ENCODE measurements at places on chromosomes 6 and 20.

- no peak for DNase-seq
Observed at GRCh38 chr6:73180076-73180738, 45.1 kb downstream of the KHDC1L start.

DNA sequence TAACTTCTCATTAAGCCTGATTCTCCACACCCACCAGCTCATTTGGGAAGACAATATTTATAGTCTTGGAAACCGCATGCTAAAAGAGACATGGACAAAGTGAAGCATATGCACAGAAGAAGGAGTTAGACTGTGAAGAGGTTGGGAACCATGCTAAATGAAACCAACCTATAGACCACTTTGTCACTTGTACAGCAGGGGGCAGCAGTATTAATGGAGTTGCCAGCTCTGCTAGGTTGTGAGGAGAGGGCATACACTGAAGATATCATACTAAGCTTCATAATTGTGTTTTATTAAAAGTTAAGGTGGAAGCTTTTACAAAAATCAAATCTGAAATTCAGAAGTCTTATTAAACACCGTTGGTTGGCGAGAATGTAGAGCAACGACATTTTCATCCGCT is 38.3 kb upstream of the HMGCLL1 start:
- DNase-seq = no peak

DNA sequence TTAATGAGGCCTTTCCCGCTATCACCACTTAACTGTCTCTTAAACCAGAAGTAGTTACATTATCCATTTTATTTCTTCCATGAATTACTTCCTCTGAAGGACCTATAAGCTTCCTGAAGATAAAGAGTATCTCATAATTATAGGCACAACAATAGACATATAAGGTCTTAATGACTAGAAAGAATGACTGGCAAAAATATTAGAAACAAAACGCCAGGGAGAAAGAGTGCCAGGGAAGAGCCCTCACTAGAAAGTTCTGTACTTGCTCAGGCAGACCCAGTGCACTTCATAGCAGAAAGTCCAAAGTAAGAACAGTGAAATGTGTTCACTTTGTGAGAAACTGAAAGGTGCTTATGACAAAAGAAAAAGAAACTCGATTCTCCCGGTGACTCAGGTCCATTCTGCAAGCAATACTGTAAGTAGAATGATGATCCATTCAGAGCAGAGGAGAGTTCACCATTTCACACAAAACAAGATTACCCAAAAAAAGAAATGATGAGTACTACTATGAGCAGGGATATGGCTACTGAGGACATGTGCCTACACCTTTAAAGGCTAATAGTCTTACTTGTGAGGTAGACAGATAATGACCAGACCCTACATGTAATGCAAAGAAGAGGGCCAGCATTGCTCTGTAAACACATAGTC is 5.5 kb downstream of the ZNF334 start:
- DNase-seq = no peak

DNA sequence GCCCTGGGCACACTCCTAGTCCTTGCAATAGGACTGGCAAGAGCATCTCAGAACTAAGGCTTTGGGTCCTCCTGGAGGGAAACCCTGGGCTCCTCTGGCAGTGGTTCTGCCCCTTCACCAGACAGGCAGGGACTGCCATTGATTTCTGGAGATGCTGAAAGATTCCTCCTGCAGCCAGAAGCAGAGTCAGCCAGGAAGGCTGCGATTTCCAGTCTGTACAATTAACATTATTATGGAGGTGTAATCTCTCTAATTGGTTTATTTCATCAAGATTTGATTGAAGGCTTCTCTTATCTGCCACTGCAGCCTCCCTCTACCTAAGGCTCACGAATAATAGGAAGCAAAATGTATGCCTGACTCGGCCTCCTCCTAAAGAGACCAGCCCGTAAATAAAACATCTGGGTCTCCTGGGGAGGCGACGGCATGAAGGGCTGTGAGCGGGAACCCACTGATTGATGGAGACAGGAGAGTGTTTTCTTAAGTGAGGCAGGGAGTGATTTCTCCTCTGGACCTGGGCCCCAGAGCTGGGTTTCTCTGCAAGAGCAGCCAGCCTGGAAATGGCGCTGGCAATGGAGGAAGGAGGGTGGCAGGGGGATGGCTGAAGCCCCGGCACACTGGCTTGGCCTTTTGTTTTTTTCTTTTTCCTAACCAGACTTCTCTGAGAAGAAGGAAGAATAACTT is 689.6 kb downstream of the DHX35 start:
- no peak for DNase-seq

DNA sequence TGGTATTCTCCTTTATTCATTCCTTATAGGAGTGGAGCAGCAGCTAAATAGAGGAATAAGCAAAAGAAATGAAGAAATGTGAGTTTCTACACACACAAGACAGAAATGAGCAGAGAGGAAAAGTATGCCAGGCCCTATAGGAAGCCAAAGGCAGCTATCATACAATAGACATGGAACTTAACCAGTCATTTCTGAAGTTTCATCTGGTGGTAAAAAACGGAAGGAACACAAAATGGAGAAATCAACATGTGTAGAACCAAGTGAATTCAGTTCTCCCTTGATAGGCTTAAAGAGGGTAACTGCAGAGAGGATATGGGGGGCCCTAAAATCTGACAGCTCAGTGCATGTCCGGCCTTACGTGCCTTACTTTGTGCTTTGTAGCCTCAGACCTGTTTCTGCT is 44.6 kb downstream of the TSBP1 start:
- no peak for DNase-seq

- DNase-seq = no peak
Observed at GRCh38 chr6:36600564-36601146, 6.5 kb downstream of the SRSF3 start.

- no peak for DNase-seq
Observed at GRCh38 chr6:158073776-158074175, 92.1 kb downstream of the SYNJ2 start.

DNA sequence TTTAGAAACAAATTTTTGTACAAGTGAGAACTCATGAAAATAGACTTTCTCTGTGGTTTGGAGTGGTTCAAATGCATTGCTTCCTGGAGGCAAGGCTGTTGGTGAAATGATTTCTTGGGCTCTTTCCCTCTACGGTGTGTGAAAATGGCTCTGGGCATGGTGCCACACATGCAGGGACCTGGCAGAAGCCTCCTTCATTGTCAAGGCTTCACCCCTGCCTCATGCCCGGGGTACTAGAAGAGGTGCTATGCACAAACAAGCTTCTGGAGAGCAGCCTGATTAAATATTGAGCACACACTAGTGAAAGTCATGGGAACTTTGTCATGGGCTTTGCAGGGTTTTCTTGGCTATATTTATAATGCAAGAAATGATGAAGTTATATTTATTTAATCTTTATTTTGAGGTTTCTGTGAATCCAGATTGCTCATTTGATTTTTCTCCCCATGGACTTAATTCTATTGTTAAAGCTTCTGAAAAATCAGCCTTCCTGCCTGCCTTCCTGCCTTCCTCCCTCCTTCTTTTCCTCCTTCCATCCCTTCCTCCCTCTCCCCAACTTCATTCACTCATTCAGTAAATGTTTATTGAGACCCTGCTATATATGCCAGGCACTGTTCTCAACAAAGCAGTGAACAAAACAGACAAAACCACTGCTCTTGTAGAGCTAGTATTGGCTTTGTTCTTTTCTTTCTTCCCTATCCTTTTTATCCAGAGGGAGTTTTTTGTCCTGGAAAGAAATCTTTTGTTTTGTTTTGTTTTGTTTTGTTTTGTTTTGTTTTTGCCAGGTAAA is 21.0 kb downstream of the C6orf89 start:
- DNase-seq = no peak

- DNase-seq = no peak
Observed at GRCh38 chr6:136067731-136068341, 182.3 kb downstream of the MTFR2 start.

GRCh38 chr6:12361042-12361765 is 71.0 kb downstream of the EDN1 start:
- DNase-seq = no peak

DNA sequence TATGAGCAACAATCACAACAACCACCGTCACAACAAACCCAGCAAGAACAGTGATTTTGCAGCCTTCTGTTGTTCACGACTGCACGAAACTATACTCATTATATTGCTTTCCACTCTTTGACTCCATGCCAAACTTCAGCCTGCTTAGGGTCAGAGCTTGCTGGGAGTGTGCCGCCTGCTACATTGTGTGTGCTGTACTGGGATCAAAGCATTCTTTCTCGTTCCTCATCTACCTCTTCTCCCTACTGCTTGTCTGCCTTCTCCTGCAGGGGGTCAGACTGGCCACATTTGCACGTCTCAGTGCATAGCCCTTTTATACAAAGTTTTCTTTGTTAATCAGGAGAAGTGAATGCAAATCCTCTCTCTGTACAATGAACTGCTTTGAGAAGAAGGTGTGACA is 401.6 kb upstream of the CITED2 start:
- no peak for DNase-seq

GRCh38 chr20:35643045-35643444 is 21.7 kb downstream of the CPNE1 start:
- no peak for DNase-seq

GRCh38 chr20:47740121-47740861 is 45.0 kb downstream of the SULF2 start:
- no peak for DNase-seq

DNA sequence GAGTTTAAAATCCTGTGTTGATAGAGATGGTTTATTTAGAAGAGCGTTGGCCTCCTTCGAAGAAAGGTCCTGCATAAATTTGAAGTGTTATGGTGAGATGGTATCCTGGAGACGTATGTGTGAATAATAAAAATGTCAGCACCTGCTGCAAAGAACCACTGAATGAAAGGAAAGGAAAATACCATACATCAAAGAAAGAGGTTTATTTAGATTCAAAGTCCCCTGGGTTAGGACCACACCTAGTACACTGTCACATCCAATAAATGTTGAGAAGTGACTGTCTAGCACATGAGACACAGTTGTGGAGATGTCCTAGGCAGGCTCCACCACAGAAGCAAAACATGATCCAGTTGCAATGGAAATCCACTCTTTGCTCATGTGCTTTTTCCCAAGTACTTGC is 214.7 kb downstream of the PAX1 start:
- no peak for DNase-seq

GRCh38 chr6:12012038-12012557 is at the start of gene HIVEP1:
TSS of gene HIVEP1 (plus strand) at chr6:12012312. CDS start at chr6:12015629, 3,317 bp downstream.
- DNase-seq = no peak

GRCh38 chr20:313948-314347 is 11.4 kb upstream of the SOX12 start:
- no peak for DNase-seq

DNA sequence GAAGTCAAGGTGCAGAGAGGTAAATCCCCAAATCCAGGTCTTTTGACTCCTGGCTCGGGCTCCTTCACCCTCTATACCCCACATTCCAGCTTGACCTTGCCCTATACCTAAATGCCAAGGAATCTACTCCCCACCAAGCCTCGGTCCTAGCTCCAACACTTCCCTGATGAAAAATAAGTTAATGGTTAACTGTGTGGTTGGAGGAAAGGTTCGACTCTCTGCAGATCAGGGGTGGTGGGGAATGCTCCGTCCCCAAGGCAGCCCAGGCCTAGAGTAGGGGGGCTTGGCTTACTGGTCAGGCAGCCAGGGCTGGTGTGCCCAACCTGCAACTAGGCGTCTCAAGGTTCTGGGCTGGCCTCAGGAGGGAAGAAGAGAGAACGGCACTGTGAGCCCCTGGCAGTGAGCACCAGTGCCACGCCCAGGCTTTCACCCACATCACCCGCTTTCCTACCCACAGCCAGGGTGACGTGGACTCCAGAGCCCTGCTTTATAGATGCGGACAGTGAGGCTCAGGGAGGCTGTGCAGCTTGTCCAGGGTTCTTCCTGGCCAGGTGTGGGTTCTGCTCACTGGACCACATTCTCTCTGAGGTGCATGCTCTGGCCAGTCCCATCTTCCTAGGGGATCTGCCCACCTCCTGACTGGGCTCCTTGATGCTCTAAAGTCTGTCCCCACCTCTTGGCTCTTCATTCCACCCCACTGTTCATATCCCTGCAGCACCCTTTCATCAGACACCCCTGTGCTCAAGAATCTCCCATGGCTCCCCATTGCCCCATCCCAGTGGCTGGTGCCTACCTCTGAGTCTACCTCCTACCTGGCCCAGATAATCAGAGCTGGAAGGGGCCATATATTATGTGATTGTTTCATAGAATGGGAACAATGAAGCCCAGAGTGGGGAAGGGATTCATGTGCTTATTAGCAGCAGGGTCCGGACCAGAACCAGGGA is 8.2 kb downstream of the SPDEF start:
- DNase-seq = no peak

DNA sequence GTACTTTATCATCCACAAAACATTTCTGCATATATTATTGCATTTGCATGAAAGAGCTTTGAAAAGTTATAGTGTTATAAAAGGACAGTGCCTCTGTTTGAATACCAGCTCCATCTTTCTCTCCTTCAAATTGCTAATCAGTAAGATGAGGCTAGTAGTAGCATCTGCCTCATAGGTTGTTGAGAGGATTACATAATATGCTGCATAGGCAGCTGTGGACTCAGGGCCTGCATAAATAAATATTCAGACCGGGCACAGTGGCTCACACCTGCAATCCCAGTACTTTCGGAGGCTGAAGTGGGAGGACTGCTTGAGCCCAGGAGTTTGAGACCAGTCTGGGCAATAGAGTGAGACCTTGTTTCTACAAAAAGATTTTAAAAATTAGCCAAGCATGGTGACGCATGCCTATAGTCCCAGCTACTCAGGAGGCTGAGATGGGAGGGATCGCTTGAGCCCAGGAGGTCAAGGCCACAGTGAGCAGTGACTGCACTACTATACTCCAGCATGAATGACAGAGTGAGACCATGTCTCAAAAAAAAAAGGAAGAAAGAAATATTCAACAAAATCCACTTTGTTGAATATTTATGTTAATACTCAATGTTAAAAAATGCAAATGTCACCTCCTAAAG is 18.3 kb upstream of the SEC63 start:
- no peak for DNase-seq

DNA sequence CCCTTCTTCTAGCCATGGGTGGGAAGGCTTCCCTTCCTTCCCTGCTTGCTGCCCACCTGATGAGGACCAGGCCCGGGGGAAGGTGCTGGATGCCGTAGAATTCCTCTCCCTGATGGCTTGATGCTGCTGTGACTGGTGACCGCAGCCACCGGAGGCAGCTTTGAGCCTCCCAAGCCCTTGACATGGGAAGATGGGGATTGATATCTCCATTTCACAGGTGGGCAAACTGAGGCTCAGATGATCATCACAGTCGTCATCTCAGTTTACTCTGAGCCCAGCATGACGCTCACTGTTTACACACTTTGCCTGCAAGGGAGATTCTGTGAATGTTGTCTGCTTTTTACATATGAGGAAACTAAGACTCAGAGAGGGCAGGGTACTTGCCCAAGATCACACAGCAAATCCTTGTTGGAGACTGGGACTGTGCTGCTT is 43.9 kb downstream of the SRC start:
- DNase-seq = no peak
